ENCODE measurements at places on chromosomes 7 and 10.

DNA sequence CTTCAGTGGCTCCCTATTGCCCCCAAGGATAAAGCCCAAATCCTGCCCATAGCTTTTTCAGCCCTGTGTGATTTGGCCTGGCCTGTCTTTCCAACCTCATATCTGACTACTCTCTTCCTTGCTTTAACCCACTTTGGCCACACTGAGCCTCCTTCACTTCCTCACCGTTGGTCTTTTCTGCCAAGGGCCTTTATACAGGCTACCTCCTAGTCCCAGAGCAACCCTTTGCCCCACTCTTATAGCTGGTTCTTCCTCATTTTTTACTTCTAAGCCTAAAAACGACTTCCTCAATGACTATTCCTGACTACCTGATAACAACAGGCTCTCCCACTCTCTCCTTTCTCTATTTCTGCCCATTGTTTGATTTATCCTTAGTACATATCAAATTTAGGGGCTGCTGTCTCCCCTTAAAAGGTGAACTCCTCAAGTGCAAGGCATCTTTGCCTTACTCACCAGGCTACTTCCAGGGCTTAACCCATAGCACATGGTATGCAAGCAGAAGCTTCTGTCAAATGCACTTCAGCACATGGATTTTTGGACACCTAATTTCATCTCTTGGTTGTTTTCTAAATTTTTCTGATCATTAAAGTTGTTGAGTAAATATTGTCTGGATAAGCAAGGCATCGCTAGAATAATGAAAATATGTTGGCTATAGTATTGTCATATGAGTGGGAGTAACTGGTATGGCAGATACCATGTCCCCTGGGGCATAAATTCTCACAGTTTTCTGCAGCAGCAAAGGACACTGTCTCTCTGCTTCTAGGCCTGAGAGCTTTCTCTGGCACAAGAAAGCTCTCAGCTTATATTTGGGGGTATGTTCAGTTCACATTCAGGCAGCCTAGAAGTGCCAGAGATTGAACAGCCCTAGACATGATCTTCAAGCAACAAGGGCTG lies 201.5 kb upstream of the GPR26 start:
- H3K36me3 ChIP-seq = no peaks in the 10 kb centered on the region
- DNase-seq = no peak
- H3K27me3 ChIP-seq = peaks cover 52% of the 10 kb centered on the region
- no peak overlapping the region for H3K27ac ChIP-seq

DNA sequence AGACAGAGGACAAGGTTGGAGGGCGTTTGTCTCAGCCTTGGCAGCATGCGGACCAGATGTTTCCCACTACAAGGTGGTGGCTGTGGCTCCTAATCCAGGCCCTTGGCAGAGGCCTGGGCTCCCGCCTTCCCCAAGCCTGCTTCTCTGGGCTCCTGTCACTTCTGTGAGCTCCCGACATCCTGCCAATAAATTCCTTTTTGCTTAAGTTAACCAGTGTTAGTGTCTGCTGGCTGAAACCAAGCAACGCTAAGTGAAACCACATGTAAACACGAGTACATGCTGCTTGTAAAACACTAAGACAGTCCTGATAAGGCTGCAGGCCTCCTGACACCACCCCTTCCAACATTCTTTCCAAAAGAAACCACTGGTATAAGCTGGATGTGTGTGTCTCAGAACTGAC lies 263.6 kb upstream of the ZMIZ1 start:
- peaks cover 11% of the 10 kb centered on the region for H3K27me3 ChIP-seq
- H3K4me1 ChIP-seq = peaks cover 58% of the 10 kb centered on the region
- peak overlapping the region; percentile 37 for H3K27ac ChIP-seq
- no peaks in the 10 kb centered on the region for H3K36me3 ChIP-seq

GRCh38 chr10:15046626-15047025 lies 2.9 kb downstream of the OLAH start:
- H3K4me1 ChIP-seq = peaks cover 4% of the 10 kb centered on the region
- H3K27me3 ChIP-seq = no peaks in the 10 kb centered on the region
- H3K27ac ChIP-seq = no peak overlapping the region
- H3K4me3 ChIP-seq = no peak overlapping the region
- DNase-seq = no peak

DNA sequence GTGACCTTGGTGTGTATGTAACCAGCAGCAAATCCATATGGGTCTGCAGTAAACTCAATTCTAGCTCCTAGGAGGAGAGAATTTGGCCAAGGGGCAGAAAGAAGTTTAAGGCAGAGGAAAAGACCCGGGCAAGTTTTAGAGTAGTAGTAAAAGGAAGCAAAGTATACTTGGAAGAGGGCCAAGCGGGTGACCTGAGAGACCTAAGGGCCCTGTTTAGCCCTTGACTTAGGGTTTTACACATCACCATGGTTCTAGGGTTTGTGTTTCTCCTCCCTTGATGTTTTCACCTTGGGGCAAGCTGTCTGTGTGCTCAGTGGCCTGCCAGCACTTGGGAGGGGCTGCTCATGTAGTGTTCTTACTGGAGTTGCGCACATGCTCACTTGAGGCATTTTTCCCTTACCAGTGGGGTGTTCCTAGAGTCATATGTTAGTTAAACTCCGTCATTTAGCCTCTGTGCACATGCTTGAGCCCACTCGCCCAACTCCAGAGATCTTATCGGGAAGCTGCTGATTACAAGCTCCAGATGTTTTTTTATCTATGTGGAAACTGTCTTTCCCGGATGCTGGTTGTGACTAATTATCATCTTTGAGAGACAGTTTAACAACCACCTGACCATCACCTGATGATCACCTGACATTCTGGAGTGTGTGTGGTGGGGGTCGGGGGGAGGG lies 137.6 kb upstream of the PRSS1 start:
- peaks cover 6% of the 10 kb centered on the region for H3K4me1 ChIP-seq
- H3K27me3 ChIP-seq = peaks cover 18% of the 10 kb centered on the region
- no peaks in the 10 kb centered on the region for H3K36me3 ChIP-seq
- DNase-seq = no peak

All from type B pancreatic cell (in vitro differentiated cells).